Caco-2 (cell line): ENCODE measurements at places on chromosomes 2 and 18. TPM values are rescaled to one million over a fixed set of nuclear protein-coding genes. Genes with fewer than 3 reads are reported as not detected.

Gene SIX3
- not detected in 2 replicates for total RNA-seq

Gene THUMPD2
- 13.8 and 17.4 TPM in 2 replicates for total RNA-seq

GRCh38 chr18:35616664-35617423 is 35.3 kb downstream of the GALNT1 start:
- no peak for DNase-seq

DNA sequence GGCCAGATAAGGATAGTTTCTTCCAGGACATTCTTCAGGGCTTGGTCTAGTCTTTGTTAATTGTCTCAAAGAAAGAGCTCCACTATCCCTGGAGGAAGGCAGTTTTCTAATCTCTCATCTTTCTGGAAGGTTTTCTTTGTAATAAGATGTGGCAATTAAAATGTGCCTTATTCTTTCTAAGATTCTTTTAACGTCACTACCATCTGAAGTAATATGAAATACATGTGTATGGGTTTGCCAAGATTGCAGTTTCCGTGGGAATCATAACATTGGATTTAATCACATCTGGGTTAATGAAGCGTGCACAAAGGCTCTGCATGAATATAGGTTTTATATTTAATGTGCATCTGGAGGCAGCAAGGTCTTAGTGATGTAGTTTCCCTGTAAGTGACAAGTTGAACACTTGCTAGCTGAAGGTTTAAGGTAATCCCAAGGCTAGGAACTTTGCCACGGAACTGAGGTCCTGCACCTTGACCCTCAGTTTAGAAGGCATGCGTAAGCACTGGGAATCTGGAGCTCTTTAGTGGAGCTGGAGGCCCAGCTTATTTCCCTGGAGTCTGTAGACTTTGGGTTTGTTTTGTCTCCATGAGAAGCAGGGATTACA is 25.7 kb downstream of the DIS3L2 start:
- no peak for DNase-seq

GRCh38 chr2:46337208-46337994 is 40.2 kb downstream of the EPAS1 start:
- DNase-seq = no peak

DNA sequence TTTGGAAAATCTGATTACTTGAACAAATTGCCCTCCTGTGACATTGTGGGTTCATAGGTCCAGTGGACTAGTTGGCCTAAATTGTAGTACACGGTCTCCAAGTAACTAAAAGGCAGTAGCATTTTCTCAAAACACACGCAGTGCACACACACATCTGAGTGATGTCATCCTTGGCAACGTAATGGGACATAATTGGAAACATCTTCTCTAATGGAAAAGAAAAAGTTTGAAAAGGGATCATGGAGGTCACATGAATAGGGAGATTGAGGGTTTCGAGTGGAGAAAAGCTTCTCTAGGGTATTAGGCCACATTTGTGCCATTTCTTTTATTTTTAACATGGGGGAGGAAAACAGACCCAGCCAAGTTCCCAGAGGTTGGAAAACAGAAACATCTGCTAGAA is 93.3 kb downstream of the MAP4K4 start:
- no peak for DNase-seq

DNA sequence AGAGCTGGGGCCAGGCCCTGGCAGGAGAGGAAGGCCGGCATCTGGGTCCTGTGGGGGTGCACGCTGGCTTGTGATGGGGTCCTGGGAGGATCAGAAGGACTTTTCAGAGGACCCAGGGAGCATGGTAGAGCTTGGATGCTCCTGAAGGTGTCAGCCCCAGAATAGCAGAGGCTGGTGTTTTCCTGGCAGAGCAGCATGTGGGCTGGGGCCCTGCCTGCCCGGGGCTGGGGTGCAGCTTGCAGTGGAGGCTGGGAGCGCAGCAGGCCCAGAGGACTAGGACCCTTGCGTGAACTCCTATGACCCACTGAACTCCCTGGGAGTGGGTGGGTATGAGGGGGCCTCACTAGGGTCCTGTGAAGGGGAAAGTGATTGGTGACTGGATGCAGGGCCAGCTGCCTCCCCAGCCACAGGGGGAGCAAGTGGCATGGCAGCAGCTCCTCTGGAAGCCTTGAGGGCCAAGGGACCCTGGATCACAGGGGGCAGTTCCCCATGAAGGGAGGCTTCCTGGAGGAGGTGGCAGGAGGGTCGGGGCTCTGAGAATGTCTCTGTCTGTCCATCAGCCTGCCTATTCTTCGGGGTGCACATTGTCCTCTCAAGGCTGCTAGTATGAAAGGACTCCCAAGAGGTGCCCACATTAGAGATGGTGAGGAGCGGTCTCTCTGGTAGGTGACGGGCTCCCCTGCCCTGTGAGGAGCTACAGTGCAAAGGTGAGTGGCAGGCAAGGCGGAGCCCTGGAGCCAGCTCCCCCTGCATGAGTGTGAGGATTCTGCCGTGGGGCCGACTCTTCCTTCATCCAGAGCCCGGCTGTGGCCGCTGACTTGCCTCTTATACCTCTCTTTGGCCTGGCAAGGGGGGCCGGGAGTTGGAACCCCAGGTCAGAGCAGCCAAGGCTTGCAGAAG is 249.0 kb downstream of the DYSF start:
- DNase-seq = peak; percentile 18

DNA sequence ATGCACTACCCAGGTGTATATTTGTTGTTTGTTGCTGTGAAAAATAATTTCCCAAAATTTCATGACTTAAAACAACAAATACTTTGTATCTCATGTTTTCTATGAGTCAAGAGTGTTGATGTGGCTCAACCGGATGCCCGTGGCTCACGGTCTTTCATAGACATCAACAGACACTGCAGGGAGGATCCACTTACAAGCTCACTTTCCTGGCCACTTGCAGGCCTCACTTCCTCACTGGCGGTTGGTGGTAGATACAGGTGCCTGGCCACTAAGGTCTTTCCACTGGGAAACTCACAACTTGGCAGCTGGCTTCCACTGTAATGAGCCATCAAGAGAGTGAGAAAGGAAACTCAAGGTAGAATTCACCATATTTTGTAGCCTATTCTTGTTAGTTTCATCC is 662.9 kb downstream of the IRS1 start:
- no peak for DNase-seq

Gene GCKR
- total RNA-seq = 0.65 TPM in 1 of 2 replicates, not detected in the other

GRCh38 chr2:184834699-184835397 is 236.5 kb downstream of the ZNF804A start:
- DNase-seq = no peak

GRCh38 chr18:31042084-31042405 is 497 bp downstream of the DSC3 start:
- DNase-seq = no peak

- DNase-seq = no peak
Observed at GRCh38 chr2:233439191-233439590, 84.9 kb downstream of the DGKD start.

Gene SAG
- not detected in 2 replicates for total RNA-seq

DNA sequence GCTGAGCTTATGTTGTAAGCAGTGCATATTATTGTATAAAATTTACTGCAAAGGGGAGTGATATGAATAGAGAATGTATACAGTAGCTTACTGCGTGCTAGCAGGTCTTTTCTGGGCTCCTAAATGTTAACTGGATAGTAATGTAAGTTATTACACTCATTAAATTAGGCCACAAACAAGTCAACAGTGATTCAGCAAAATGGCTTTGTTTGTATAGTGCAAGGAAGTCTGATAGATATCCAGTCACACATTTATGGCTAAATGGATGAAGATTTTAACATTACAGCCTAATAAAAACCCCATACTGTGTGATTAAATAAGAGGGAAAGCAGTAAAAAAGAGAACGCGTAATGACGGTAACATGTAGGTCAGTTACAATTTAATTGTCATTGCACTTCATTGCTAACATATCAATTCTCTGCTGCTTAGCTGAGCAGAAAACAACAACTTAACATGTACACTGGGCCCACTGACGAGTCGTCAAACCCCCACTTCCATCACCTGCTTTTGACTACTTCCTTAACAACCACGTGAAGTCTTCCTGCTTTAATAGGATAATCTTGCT is 665.0 kb upstream of the FANCL start:
- DNase-seq = no peak

- no peak for DNase-seq
Observed at GRCh38 chr2:137250401-137250800, 485.1 kb downstream of the THSD7B start.

Gene AKAIN1
- total RNA-seq = not detected in 2 replicates
